Stimulated activated naive CD8-positive, alpha-beta T cell treated with anti-CD3 and anti-CD28 coated beads, Interleukin-15, Interleukin-2, amounts not matched to agents 100 U/mL and 50 U/mL, for 24 hours (primary cell): ENCODE measurements at places on chromosomes 12 and 14.

- DNase-seq = no peak
These were observed 7.6 kb upstream of the BMP4 start for GRCh38 chr14:53964249-53964648.

DNA sequence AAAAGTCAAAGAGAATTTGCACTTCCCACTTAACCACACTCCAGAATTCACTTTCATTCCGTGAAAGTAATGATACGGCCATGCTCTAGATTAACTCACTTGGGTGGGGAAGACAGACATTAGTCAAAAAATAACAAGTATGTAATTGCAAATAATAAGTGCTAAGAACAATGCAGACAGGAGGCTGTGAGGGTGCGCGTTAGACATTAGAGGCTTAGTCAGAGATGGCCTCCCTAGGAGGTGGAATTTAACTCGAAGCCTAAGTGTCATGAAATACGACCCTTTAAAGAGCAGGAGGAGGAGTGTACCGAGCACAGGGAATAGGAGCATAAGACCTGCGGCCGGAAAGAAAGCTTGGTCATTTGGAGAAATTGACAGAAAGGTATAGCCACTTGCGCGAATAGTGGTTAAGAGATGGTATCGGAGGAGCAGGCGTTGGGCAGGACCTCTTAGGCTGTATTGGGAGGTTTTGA, 628 bp downstream of the SNRPF start:
- DNase-seq = no peak

GRCh38 chr14:43938588-43939281, 568.3 kb downstream of the FSCB start:
- no peak for DNase-seq

- DNase-seq = peak; percentile 41
These were observed 18.3 kb upstream of the PLEKHH1 start for GRCh38 chr14:67514650-67515385.

DNA sequence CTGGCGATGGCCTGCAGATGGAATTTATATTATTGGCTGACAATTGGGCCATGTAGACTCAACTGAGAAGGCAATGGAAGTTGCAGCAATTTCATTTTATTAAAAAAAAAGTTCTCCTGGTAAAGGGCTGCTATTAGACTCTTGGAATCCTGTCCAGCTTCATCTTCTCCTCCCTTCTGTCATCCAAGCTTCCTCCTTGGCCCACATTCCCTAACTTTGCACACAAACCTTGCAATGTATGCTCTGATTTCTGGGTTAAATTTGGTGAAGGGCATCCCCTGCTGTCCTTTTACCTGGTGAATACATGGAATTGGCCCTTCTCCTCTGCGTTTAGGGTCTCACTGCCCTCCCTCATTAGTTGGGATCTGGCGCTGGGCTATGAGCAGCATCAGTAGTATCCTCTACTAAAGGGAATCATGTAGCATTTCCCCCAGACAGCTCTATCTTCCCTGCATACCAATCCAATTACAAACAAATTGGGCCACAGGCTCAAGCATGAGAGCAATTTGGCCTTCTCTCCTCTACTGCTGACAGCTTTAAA, 336.9 kb downstream of the BMP4 start:
- no peak for DNase-seq

GRCh38 chr12:126430921-126431320, 1365.7 kb downstream of the AACS start:
- DNase-seq = no peak
